Adrenal gland (tissue), 19 donors: ENCODE measurements at places on chromosomes 12 and 14.

DNA sequence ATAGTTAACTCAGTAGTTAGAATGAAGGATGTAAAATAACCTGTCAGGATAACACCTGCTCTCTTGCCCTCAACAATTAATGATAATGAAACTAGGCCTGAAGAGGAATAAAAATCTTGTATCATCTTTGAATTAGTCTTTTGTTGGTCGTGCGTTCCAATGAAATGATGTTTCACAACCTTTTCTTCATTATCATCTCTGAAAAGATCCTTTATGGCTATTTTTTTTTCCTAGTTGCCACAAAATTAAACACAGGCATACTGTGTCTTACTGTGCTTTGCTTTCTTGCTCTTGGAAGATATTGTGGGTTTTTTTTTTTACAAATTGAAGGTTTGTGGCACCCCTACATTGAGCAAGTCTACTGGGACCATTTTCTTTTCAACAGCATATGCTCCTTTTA, 128.6 kb downstream of the BICD1 start:
- no peaks in the 10 kb centered on the region for H3K36me3 ChIP-seq
- H3K27ac ChIP-seq = no peak overlapping the region
- no peaks in the 10 kb centered on the region for H3K27me3 ChIP-seq
- H3K4me3 ChIP-seq = no peak overlapping the region
- no peak for DNase-seq

GRCh38 chr12:93753285-93753684, 76.1 kb downstream of the CRADD start:
- H3K36me3 ChIP-seq = no peaks in the 10 kb centered on the region
- no peak for DNase-seq
- H3K27ac ChIP-seq = no peak overlapping the region
- no peak overlapping the region for H3K4me3 ChIP-seq

DNA sequence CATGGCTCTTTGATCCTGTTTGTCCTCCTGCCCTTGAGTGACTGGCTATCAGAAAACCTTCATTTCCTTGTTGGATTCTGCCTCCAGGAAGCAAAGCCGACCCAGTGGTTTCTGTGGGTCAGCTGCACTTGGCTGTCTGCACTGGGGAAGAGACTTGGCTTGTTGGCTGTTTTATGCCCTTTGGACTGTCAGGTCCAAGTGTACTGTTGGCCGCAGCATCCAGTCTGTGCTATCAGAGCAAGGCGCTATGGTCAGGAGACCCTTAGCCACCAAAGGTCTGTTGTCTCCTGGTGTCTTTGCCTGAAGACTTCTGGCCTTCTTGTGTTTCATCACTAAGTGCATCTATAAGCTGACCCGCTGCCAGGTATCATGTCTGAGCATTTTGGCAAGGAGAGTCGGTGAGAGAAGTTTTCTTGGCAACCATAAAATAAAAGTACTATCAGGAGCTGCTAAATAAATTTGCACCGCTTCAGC, 177.4 kb upstream of the HIF1A start:
- no peaks in the 10 kb centered on the region for H3K27me3 ChIP-seq
- H3K4me3 ChIP-seq = no peak overlapping the region
- DNase-seq = no peak

- H3K27me3 ChIP-seq = no peaks in the 10 kb centered on the region
- H3K4me1 ChIP-seq = peaks cover 24% of the 10 kb centered on the region
- no peaks in the 10 kb centered on the region for H3K36me3 ChIP-seq
- no peak for DNase-seq
Measured at GRCh38 chr12:50242751-50243191, 40.5 kb downstream of the LIMA1 start.

GRCh38 chr12:122811777-122812176, 23.5 kb upstream of the HIP1R start:
- H3K36me3 ChIP-seq = no peaks in the 10 kb centered on the region
- DNase-seq = no peak
- H3K27me3 ChIP-seq = no peaks in the 10 kb centered on the region
- no peaks in the 10 kb centered on the region for H3K4me1 ChIP-seq

GRCh38 chr14:24074625-24075484, 3.5 kb downstream of the CPNE6 start:
- H3K27me3 ChIP-seq = no peaks in the 10 kb centered on the region
- DNase-seq = no peak
- no peaks in the 10 kb centered on the region for H3K36me3 ChIP-seq
- H3K4me1 ChIP-seq = no peaks in the 10 kb centered on the region
- no peak overlapping the region for H3K4me3 ChIP-seq

- no peak overlapping the region for H3K27ac ChIP-seq
- H3K36me3 ChIP-seq = no peaks in the 10 kb centered on the region
- no peak for DNase-seq
- H3K4me1 ChIP-seq = no peaks in the 10 kb centered on the region
Measured at GRCh38 chr12:58883576-58884334, 36.5 kb downstream of the LRIG3 start.

- H3K4me1 ChIP-seq = no peaks in the 10 kb centered on the region
- no peaks in the 10 kb centered on the region for H3K36me3 ChIP-seq
- H3K27me3 ChIP-seq = no peaks in the 10 kb centered on the region
- no peak for DNase-seq
Measured at GRCh38 chr14:86532219-86532618, 1002.3 kb downstream of the FLRT2 start.

DNA sequence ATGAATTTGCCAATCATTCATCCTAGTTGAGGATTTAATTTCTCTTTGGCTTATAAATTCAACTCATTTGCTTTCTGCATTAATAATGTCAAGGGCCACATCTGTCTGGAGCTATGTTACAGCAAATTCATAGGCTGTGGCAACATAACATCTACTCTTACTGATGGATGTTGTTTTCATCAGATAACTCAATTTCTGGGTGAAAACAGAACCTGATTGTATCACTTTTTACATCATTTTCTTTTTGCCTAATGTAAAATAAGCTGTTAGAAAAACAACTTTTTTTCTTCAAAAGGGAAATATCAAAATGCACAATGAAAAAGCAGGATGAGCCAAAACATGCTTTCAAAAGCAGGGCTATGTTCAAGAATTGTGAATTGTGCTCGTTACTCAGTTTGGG, 73.3 kb downstream of the HELB start:
- no peak overlapping the region for H3K27ac ChIP-seq
- H3K27me3 ChIP-seq = no peaks in the 10 kb centered on the region
- DNase-seq = no peak
- no peaks in the 10 kb centered on the region for H3K36me3 ChIP-seq

- no peaks in the 10 kb centered on the region for H3K27me3 ChIP-seq
- H3K27ac ChIP-seq = peak overlapping the region; percentile 87
- no peaks in the 10 kb centered on the region for H3K36me3 ChIP-seq
- peaks cover 53% of the 10 kb centered on the region for H3K4me1 ChIP-seq
- no peak overlapping the region for H3K4me3 ChIP-seq
- DNase-seq = peak; percentile 81
Measured at GRCh38 chr14:104688505-104689108, 811 bp upstream of the INF2 start.

DNA sequence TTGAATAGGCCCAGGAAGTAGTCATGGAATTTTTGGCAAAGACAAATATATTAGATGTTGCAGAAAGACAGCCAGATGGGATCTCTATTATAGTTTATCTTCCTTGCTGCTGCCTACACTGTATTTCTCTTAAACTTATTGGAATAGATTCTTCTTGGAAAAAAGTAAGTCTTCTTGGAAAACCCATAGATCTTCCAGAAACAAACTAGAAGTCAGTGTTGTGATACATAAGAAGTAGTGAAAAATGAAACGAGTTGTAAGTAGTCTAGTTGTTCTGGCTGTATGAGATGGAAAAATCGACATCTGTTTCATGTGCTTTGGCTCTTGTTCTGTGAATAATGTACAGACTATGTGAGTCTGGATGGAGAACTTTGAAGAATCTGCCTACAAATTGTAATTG, 29.0 kb downstream of the GLIPR1L2 start:
- no peaks in the 10 kb centered on the region for H3K36me3 ChIP-seq
- no peak overlapping the region for H3K4me3 ChIP-seq
- H3K27ac ChIP-seq = no peak overlapping the region
- H3K4me1 ChIP-seq = no peaks in the 10 kb centered on the region
- DNase-seq = no peak
- no peaks in the 10 kb centered on the region for H3K27me3 ChIP-seq

GRCh38 chr12:118714051-118714460, 267.3 kb upstream of the SRRM4 start:
- H3K27me3 ChIP-seq = peaks cover 13% of the 10 kb centered on the region
- H3K4me1 ChIP-seq = no peaks in the 10 kb centered on the region
- H3K36me3 ChIP-seq = no peaks in the 10 kb centered on the region
- no peak overlapping the region for H3K27ac ChIP-seq

DNA sequence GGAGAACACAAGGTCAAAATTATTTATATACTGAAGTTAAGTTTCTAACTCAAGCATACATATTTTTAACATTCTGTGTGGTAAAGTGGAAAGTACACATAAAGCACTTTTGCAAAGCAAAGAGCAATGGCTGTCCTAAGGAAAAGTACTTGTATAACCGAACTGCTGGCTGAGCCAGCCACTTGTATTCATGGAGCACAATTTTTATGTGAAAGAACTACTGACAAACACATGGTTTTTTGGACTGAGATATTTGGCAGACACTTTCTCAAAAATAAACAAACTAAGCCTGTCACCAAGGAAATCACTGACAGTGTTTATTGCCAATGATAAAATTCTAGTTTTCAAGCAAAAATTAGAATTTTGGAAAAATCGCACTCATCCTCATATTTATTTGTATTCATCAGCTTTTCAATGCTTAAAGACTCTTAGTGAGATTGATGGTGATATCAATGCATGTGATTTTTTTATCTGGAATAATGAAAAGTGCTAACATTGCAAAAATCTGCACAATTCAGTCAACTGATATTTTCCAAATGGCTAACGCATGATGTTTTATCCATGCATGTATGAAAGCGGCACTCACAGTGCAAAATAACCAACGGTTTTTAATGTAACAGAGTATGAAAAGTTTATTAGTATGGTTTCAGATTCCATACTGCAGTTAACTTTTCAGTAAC, 125.3 kb downstream of the IPO8 start:
- no peaks in the 10 kb centered on the region for H3K27me3 ChIP-seq
- H3K36me3 ChIP-seq = no peaks in the 10 kb centered on the region
- no peak for DNase-seq
- H3K27ac ChIP-seq = no peak overlapping the region
- no peak overlapping the region for H3K4me3 ChIP-seq

GRCh38 chr14:33254342-33254741, 315.7 kb downstream of the NPAS3 start:
- no peak for DNase-seq
- H3K27me3 ChIP-seq = no peaks in the 10 kb centered on the region
- H3K4me3 ChIP-seq = no peak overlapping the region

- H3K4me1 ChIP-seq = peaks cover 5% of the 10 kb centered on the region
- H3K27me3 ChIP-seq = no peaks in the 10 kb centered on the region
- H3K27ac ChIP-seq = no peak overlapping the region
- no peak overlapping the region for H3K4me3 ChIP-seq
- H3K36me3 ChIP-seq = no peaks in the 10 kb centered on the region
Measured at GRCh38 chr12:11746024-11746771, 96.7 kb downstream of the ETV6 start.

GRCh38 chr14:69796797-69797500, at the start of gene SLC10A1:
TSS of gene SLC10A1 (minus strand) at chr14:69797241. CDS start at chr14:69797155, 86 bp downstream.
- no peaks in the 10 kb centered on the region for H3K36me3 ChIP-seq
- no peak within 1 kb of the TSS for H3K27ac ChIP-seq
- DNase-seq = no peak

DNA sequence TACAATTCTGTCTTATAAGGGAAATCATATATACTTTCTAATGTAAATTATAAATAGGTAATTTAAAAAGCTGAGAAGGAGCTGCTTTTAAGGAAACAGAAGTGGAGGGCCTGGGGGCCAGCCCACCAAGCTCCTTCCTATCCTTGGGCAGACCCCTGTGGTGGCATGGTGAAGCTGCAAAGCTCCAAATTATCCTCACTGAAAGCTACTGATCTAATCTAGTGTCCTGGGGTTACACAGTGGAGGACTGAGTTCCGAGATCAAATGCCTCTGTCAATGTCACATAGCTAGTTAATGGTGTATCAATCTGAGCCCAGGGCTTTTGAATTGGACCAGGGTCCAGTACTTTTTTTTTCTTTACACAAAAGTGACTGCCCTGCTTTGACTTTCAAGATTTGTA, 355.4 kb downstream of the CEP128 start:
- DNase-seq = no peak
- no peak overlapping the region for H3K27ac ChIP-seq
- peaks cover 11% of the 10 kb centered on the region for H3K4me1 ChIP-seq
- H3K27me3 ChIP-seq = no peaks in the 10 kb centered on the region
- no peak overlapping the region for H3K4me3 ChIP-seq
- no peaks in the 10 kb centered on the region for H3K36me3 ChIP-seq

- H3K4me1 ChIP-seq = no peaks in the 10 kb centered on the region
- peaks cover 9% of the 10 kb centered on the region for H3K27me3 ChIP-seq
- no peak overlapping the region for H3K27ac ChIP-seq
- no peak overlapping the region for H3K4me3 ChIP-seq
- no peaks in the 10 kb centered on the region for H3K36me3 ChIP-seq
- no peak for DNase-seq
Measured at GRCh38 chr12:25866586-25867378, 91.7 kb upstream of the RASSF8 start.

DNA sequence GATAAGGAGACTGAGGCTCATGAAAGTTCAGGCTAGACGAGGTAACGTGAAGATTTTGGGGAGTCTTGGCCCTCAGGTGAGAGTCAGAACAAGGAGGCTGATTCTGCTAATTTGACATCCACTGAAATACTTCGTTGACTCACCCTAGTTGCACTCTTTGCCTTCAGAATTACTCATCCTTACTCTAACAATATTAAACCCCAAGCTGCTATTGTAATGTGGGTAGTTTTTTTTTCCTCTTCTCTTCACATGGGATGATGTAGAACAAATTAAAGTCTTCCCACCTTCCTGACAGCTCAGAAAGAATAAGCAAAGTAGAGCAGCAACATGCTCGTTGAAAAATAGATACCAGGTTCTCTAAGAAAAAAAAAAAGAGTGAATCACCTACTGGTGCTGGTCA, 22.0 kb upstream of the SRRM4 start:
- H3K27ac ChIP-seq = no peak overlapping the region
- H3K27me3 ChIP-seq = no peaks in the 10 kb centered on the region
- DNase-seq = no peak
- no peaks in the 10 kb centered on the region for H3K4me1 ChIP-seq

DNA sequence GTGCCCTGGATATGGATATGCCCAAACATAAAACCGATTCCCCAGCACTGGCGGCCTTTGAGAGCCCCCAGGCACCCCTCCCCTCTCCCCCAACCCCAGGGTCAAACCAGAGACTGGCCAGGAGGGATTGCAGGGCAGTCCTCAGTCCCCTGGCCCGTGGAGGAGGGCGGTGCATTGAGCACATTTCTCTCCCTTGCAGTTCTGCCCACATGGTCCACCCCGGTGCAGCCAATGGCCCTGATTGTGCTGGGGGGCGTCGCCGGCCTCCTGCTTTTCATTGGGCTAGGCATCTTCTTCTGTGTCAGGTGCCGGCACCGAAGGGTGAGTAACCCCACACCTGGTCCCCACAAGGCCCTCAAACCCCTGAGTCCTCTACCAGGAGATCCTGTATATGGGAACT, 3.4 kb upstream of the GPR162 start:
- no peaks in the 10 kb centered on the region for H3K36me3 ChIP-seq
- H3K27me3 ChIP-seq = peaks cover 9% of the 10 kb centered on the region
- H3K4me1 ChIP-seq = peaks cover 8% of the 10 kb centered on the region
- no peak overlapping the region for H3K27ac ChIP-seq
- no peak overlapping the region for H3K4me3 ChIP-seq

- no peak for DNase-seq
- H3K27me3 ChIP-seq = no peaks in the 10 kb centered on the region
- H3K27ac ChIP-seq = no peak overlapping the region
- peaks cover 8% of the 10 kb centered on the region for H3K4me1 ChIP-seq
Measured at GRCh38 chr14:51337520-51337919, 97.5 kb downstream of the TMX1 start.
